ENCODE measurements at places on chromosomes 6 and 20.

GRCh38 chr20:17618673-17619013 lies 48.8 kb downstream of the DSTN start:
- no peak for DNase-seq

GRCh38 chr6:134132494-134133141 lies 80.2 kb upstream of the SLC2A12 start:
- DNase-seq, result no peak

GRCh38 chr20:19344341-19344740 lies 131.9 kb downstream of the SLC24A3 start:
- no peak for DNase-seq

GRCh38 chr20:63837479-63837878 lies 6.4 kb upstream of the ZBTB46 start:
- no peak for DNase-seq

DNA sequence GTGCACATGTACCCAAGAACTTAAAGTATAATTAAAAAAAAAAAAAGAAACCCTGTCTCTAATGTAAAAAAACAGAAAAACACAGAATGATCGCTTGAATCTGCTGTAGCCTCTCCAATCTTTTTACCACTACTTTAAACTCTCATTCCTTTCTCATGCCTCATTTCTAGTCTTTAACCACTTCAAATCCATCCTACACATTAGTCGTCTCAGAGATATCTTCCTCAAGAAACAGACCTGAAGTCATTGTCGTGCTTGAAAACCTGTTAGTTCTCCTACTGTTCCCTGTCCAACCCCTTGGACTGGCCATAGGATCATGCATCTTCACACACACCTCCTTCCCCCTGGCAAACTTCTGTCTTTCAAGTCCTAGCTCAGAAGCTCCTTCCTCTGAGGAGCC lies 112.1 kb upstream of the BCLAF1 start:
- DNase-seq, result no peak

- no peak for DNase-seq
These were observed 29.9 kb downstream of the JPH2 start for GRCh38 chr20:44157061-44157460.

DNA sequence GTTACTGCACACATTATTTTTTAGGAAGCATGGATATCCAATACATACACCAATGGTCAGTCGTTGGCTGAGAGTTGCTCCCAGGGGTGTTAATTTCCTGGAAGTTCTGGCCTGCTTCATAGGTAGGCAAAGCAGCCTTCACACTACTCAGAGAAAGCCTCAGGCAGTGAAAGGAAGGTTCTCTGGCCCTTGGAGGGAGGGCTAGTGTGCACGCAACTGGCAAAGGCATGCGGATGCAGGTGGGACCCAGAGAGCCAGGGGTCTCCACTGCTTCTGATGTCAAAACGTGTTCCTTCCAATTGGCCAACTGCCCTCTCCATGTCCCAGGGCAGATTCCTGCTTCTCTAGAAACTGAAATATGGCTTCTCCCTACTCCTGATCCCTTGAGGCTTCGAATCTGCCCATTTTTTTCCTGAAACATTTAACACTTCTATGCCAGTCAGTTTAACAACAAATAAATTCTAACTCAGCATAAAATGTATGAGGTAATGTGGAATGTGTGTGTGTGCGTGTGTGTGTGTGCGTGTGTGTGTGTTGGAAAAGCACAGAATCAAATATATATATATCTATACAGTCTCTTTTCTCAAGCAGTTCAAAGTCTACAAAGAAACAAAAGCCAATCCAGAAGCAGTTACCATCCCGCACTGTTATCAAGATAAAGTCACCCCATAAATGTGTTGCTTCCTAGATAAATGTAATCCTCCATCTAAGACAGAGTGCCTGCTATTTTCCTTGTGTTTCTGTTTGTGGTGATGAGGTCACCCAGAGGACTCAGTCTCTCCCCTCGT lies 94.0 kb upstream of the HIVEP1 start:
- no peak for DNase-seq

DNA sequence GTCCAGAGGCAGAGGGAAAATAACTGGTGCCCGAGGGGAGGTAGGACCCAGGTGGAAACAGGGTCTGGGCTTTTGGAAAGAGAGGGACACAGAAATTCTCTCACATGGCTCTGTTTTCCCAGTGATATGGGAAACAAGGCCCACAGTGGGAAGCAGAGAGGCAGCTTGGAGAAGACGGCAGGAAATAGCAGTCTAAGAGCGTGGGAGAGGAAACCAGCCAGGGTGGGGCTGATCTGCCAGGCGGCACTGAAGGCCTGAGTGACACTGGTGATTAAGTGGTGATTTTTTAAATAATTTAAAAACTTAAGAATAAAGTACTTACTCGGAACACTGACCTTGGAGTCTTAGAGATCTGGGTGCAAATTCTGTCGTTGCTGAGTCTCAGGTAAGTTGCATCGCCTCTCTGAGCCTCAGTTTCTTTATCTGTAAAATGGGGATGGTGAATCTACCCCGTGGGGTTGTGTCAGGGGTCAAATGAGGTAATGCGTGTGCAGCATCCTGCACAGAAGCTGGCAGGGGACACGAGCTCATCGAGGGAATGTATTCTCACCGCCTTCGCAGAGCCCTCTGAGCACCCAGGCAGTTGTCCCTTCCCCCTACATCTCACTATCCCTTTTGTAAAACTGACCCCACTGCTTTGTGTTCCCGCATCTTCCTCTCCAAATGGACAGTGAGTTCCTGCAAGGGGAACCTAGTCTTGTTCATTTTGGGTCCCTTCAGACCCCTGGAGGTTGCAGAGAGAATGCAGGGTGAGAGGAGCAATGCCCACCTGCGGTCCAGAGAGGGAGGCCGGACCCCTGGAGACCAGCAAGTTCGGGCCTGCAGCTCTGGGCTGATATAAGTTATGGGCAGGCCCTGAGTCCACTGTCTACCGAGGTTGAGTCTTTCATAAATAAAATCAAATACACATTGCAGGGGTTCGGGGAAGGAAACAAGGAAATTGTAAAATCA lies 228.6 kb upstream of the PMEPA1 start:
- no peak for DNase-seq

DNA sequence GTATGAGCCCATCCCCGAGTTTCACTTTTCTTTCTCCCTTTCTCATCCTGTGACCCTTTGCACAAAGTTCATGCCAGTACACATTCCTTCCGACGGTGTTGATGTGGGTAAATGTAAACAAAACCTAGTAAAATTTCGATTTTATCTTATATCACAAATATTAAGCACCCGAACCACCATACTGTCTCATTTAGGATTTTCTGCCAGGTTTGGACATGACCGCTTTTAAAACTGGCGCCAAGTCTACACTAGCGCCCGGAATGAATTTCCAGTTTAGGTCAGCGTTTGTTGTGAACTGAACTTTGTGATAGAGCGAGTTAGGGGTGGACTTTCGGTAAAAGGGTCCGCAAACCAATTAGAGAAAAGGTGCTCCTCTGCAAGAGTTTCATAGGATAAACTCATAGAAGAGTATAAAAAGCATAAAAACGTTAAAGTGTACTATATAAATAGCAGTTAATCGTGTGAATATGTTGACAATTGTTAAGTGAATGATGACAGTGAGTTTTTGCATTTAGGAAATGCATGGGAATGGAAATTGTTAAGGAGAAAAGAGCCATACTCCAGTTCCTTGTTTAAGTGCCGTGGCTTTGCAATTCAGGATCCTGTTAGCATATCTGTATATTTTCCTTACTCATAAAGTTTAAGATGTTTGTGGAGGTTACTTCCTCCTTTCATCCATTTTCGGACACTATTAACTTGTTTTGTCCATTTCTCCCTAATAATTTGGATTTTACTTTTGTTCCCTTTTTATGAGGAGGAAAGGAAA lies 937 bp downstream of the AKAP7 start:
- no peak for DNase-seq

GRCh38 chr6:11307226-11307625 lies 74.8 kb upstream of the NEDD9 start:
- DNase-seq, result no peak

- DNase-seq, result no peak
These were observed 6.7 kb downstream of the PPP1R16B start for GRCh38 chr20:38812182-38812581.

GRCh38 chr6:11718463-11718862 lies 60.1 kb downstream of the ADTRP start:
- DNase-seq, result no peak

DNA sequence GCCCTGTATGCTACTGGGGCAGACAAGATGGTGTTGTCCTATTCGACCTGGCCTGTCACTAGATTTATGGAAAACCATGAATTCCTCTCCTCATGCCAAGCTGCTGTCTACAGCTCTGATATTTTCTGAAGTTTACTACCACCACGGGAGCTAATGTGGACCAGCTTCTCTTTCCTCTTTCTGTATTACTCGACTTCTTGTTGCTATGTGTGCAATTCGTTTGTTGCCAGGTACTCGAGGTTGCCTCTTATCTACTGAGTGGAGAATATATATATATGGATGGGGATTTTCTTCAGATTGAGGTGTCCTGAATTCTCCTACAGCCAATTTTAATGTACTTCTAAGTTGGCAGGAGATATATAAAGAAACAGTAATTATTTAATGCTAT lies 34.7 kb downstream of the MAN1A1 start:
- DNase-seq, result no peak

DNA sequence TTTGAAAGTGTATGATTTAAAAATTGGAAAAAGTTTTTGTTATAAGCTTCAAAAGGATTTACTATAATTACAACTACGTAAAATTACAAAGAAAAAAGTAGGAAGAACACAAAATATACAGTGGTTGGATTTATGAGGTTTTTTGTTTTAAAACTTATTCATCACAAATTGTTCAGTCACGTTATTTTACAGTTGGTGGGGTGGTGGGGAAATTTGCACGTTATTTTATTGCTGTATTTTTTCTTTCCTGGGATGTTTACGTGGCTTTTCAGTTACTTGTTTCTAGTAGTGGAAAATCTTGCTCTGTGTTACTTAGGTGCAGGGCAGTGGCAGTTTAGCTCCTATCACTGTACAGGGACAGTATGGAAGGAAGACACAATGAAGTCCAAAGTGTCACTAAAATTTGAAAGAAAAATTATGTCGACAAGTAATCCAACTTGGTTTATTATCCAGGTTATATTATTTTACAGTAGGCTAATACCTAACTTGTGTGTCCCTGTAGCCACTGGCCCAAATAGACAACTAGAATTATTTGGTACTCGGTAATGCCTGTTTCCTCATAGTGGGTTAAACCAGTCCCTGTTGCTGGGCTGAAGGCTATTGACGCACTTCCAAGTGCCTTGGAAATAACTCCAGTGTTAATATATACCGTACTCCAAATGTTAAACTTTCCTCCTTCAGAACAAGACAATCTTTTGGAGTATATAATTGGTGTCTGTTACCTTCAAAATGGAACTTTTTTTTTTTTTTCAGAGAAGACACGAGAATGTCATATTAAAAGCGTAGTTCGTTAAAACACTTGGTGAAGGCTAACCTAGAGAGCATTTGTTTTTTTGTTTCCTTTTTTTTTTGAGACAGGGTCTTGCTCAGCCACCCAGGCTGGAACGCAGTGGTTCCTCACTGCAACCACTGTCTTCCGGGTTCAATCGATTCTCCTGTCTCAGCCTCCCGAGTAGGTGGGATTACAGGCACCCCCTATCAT lies 4.6 kb downstream of the JARID2 start:
- no peak for DNase-seq

Measured in C1 segment of cervical spinal cord (tissue), 14 donors.